PC-9 (cell line): ENCODE measurements at places on chromosomes 4 and X. TPM values are rescaled to one million over a fixed set of nuclear protein-coding genes. Genes with fewer than 3 reads are reported as not detected.
A peak's percentile ranks its signal among the peaks of the same experiment; 100 is the strongest.

DNA sequence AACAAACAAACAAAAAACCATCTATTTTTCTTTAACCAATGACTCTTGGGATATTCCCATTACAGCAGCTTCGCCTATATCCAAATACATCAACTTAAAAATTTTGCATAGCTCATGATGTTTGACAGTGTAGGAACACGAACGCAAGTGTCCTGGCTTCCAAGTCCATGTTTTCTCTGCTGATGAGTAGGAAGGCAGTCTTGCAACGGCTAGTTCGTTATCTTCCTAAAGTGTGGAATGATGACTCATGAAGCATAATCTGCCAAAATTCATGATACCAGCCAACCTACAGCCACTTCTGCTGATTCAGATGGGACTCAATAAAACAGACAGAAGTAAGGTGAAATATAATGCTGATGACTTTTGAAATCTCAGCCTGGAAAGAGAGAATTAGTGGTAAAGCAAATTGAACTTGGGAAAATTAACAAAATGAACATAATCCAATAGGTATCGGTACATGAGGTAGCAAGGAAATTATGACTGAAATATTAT, 6.4 kb upstream of the SEPTIN11 start:
- no peak for DNase-seq

DNA sequence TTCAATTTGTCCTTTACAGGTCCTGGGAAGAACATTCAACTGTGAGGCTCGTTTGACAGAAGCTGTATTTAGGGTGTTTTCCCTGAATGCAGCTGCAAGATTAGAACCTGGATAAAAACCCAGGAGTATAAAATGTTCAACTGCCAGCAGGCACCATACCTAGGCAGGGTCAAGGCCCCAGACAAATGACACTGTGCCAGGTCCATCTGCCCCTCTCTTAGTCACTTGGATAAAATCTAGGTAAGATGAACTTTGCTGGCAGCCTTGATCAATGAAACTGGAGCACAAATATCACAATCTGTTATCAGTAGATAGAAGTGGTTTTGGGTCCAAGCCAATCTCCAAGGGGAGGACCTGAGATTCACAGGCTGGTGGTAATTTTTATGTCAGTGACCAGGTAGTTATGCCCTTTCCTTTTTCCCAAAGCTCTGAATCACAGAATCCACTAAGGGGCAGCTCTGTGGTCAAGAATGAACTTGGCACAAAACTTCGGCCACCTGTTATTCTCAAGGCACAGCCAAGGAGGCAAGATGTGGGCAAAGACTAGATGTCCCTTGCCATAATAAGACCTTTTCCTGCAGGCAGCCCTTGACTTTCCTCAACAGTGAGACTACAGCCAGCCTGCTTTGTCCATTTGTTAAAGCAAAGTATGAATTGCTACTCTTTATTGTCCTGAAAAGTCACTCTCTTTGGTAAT, 501.0 kb downstream of the PPARGC1A start:
- no peak for DNase-seq

- no peak for DNase-seq
Measured at GRCh38 chrX:16839852-16840460, 30.2 kb downstream of the RBBP7 start.

GRCh38 chr4:6023731-6024130, 5.5 kb upstream of the C4orf50 start:
- peak; percentile 37 for DNase-seq

- peak; percentile 28 for DNase-seq
Measured at GRCh38 chr4:26779674-26780073, 81.0 kb upstream of the STIM2 start.

DNA sequence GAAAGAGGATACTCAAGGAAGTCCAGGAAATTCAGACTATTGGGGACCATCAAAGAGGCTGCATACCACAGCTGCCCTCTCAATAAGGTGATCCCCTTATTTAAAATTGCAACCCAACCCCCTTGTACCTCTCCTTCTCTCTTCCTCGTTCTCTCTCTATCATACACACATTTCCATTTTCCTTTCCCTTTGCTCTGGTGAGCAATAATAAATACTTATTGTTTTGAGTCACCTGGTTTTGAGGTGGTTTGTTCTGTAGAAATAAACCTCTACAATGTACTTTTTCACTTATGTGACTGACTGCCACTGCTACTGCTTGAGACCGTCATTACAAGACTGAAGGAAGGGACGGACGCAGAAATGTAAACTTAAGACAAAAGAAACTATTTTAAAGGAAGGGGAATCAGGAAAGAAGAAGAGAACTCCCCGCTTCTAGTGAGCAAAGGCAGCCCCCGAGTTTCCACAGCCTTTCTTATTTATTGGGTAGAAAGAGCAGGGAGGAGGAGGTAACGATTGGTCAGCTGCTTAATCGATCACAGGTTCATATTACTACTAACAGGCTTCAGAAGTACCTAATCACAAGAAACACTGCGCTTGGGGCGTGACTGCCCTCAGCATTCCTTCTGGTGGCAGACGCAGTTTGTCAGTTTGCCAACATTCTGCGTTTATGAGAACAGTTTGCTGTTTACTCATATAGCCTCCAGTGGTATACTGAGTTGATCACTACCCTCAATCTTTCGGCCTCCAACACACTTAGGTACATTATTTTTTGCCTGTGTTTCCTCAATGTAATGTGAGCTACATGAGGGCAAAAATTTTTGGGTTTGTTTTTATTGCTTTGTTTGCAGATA, 16.9 kb upstream of the TMEM165 start:
- peak; percentile 61 for DNase-seq

- no peak for DNase-seq
Measured at GRCh38 chrX:68999931-69000330, 165.3 kb downstream of the PJA1 start.

DNA sequence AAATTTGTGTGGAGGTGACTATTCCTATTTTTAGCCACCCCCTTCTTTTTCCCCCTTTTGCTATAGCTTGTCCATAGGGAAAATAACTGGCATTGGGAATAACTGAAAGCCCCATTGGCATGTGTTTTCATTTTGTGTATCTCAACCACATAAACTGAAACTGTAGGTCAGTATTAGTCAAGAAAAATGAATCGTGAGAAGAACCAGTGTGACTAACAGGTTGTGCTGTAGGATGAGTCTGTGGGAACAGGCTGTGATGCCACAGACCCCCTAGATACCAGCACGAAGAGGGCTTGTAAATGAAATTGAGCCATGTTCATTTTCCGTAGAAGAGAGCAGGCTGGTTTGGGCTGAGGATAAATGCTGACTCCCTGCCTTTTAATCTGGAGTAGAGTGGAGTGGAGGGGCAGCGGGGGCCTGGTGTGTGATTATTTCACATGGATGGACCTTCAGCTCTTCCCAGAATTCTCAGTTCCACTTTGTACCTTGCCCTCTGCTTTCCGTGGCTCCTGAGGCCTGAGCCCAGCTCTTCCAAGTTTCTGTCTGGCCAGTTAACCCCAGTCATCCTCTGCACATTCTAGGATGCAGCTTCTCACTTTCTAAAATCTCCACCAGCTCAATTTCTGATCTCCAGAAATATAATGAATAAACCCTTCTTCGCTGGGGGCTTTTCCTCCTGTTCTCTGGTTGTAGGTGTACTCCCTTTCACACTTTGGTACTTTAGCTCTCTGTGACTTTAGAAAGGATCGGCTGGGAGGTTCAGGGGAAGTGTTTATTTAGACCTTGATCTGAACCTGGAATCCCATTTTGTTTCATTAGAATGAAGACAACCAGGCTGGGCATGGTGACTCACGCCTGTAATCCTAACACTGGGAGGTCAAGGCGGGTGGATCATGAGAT, 37.3 kb downstream of the DCUN1D4 start:
- DNase-seq, result no peak

DNA sequence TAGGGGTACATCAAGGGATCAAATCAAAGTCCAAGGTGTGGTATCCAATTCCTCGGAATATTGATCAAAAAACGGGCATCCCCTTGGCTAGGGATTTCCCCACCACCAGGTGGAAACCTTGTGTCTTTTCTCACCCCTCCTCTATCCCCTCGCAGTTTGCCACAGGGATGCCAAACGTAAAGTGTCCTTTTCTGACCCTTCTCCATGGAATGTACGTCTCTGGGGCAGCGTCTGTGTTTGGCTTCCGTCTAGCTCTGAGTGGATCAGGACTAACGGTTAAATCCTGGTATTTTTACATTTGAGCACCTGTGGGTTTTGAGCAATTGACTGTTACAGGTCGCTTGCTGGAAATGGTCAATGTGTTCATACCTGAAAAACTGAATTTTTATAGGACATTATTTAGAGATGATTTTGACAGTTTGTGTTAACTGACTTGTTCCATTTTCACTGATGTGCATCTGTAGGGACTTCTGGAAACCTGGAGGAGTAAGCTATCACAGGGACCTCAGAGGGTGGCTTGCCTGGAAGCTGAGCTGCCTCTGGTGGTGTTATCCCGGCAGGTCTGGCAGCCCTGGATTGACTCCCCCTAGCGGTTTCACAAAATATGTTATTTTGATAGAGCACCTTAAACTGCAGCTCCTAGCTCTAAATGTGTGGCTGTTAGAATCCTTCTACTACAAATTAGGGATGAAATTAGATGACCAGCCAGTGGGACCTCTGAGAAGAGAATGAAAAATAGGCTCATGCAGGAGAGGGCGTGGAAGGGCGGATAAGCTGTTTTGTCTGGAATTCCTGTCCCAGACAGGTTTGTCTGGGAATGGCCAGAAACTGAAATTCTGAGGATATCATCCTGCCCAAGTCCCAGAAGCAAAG, 8.8 kb upstream of the MGST2 start:
- DNase-seq, result no peak

- no peak for DNase-seq
Measured at GRCh38 chr4:121148621-121149020, 15.5 kb downstream of the TNIP3 start.

- DNase-seq, result no peak
Measured at GRCh38 chr4:81723927-81724587, 252.3 kb upstream of the RASGEF1B start.

DNA sequence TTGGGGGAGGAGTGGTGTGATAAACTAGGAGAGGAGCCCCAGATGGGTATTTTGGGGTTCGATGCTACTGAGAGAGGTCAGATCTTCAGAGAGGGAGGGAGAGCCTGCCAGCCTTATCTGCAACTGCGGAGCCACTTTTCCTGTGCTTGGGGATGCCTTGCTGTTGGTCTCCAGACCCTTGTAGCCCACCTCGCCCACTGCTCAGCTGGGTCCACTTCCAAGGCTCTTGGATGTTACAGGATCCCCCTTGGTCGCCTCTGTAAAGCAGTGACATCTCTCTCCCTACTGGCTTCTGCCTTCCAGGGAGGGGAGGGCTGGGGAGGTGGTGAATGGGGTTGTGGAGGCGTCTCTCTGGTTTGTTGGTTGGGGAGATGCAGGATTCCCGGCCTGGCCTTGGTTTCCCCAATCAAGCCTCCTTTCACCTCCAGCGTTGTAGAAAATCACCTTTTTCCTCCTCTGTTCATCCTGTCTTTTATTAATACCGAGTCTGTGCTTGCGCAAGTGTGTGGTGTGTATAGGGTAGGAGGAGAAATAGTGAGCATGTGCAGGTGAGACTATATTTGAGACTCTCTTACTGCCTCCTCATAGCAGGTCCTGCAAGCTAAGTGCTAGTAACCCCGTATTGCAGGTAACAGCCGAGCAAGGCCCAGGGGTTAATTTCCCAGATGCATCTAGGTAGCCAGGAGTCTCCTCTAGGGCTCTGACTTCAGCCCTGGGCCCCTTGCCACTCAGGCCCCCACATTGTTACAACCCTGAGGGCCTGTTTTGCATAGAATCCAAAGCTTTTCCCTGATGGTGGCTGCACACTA, 337.4 kb downstream of the ARHGAP10 start:
- DNase-seq, result no peak

DNA sequence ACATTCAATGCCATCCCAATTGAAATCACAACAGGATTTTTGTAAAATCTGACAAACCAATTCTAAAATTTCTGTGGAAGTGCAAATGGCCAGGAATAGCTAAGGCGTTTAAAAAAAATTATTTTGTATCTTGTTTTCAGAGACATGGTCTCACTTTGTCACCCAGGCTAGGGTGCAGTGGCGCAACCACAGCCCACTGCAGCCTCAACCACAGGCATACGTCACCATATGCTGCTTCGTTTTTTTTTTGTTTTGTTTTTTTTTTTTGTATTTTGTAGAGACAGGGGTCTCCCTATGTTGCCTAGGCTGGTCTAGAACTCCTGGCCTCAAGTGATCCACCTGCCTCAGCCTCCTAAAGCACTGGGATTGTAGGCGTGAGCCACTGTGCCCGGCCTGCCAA, 24.5 kb downstream of the ZNF41 start:
- no peak for DNase-seq

GRCh38 chrX:74063426-74064155, 240.4 kb upstream of the ZCCHC13 start:
- DNase-seq, result peak; percentile 84

GRCh38 chrX:131752493-131753198, 208.8 kb downstream of the OR13H1 start:
- DNase-seq, result no peak

DNA sequence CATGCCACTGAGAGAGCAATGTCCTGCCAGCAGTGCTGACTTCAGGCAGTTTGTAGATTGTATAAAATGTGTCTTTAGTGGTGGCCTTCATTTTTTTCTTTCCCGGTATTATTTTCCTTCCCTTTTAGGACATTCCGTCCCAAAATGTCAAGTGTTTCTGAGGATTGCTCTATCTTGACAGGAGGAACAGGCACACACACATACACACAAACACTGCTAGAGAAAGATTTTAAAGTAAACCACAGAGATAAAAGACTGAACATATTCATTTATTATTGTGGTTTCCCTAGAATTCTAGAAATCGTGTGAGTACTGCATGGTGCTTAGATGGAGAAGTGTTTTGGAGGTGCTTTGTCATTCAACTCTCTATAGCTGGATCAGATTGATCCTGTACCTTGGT, 111.9 kb downstream of the GABRB1 start:
- no peak for DNase-seq

GRCh38 chrX:12210971-12211370, 72.7 kb downstream of the FRMPD4 start:
- no peak for DNase-seq

GRCh38 chrX:8632924-8633323, 99.0 kb downstream of the ANOS1 start:
- DNase-seq, result no peak

DNA sequence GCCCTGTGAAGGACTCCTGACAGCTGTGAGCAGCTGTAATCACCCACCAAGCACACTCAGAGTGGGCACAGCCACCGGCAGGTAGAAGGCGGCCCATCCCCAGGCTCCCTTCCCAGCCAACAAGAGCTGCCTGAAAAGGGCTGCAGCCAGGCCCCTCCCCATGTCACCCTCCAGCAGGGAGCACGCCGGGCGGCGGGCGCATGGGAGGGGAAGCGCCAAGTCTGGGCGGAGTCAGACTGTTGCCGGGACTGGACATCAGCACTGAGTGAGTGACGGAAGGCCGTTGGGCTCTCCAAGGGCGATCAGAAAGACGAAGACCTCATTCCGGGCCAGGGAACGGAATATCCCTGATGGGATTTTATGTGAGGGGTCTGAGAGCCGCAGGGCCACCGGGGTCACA, 82.1 kb downstream of the PPP2R2C start:
- no peak for DNase-seq

The CSN1S1 gene
- total RNA-seq, result not detected in 2 replicates

The MAB21L2 gene
- total RNA-seq, result not detected in 2 replicates

The CLCN4 gene
- total RNA-seq, result 3.1 and 4.4 TPM in 2 replicates

The SCRG1 gene
- not detected in 2 replicates for total RNA-seq

The FAM241A gene
- 0.78 and 1.4 TPM in 2 replicates for total RNA-seq

The ARHGAP6 gene
- not detected in 2 replicates for total RNA-seq

The HSFX2 gene
- 0.28 and 0.80 TPM in 2 replicates for total RNA-seq

The KLHL13 gene
- total RNA-seq, result not detected in 2 replicates

The STATH gene
- not detected in 2 replicates for total RNA-seq

The KLHL4 gene
- 0.38 and 0.65 TPM in 2 replicates for total RNA-seq

The CPLX1 gene
- total RNA-seq, result 2.2 and 3.9 TPM in 2 replicates

The UCP1 gene
- not detected in 2 replicates for total RNA-seq

The HSFX3 gene
- total RNA-seq, result not detected in 2 replicates

The HELT gene
- not detected in 2 replicates for total RNA-seq
